K562 (cell line): ENCODE measurements at places on chromosomes 4 and X. TPM values are rescaled to one million over a fixed set of nuclear protein-coding genes. Genes with fewer than 3 reads are reported as not detected.

GRCh38 chrX:34879886-34880285, 62.7 kb upstream of the FAM47B start:
- no peaks in the 10 kb centered on the region for H3K36me3 ChIP-seq
- H3K27ac ChIP-seq, result no peak overlapping the region
- no peaks in the 10 kb centered on the region for H3K27me3 ChIP-seq
- DNase-seq, result no peak
- H3K4me1 ChIP-seq, result no peaks in the 10 kb centered on the region

DNA sequence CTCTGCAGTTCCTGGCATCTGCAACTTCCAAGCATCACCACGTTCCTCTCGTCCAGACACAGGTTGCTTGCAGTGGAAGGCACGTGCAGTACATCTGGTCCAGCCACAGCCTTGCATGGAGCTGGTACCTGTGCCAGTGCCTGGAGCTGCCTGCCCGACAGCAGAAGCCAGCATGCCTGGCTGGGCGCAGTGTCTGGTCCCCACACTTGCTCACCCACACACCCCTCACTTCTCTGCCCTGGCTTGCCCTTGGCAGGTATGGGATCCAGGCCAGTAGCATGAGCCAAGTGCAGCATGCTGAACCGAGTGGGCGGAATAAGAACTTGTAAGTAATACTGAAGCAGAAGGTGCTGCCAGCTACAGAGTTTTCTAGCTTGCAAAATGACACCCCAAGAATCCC, 39.9 kb downstream of the SH3BGRL start:
- H3K36me3 ChIP-seq, result no peaks in the 10 kb centered on the region
- H3K27ac ChIP-seq, result no peak overlapping the region
- no peaks in the 10 kb centered on the region for H3K27me3 ChIP-seq
- H3K4me1 ChIP-seq, result no peaks in the 10 kb centered on the region

Gene JCHAIN
- total RNA-seq, result 0.27 and 0.33 TPM in 2 replicates

Gene RBMXL3
- total RNA-seq, result 0.29 and 0.31 TPM in 2 replicates

Gene PABPC1L2A
- not detected in 2 replicates for total RNA-seq

GRCh38 chr4:143514901-143515300, 1.4 kb downstream of the SMARCA5 start:
- peak overlapping the region; percentile 87; the same call in 2 of the 3 replicates for H3K27ac ChIP-seq
- peaks cover 38% of the 10 kb centered on the region for H3K36me3 ChIP-seq
- H3K27me3 ChIP-seq, result no peaks in the 10 kb centered on the region
- peak overlapping the region; percentile 81 for H3K4me3 ChIP-seq

Gene CENPVL1
- not detected in 2 replicates for total RNA-seq

- H3K27ac ChIP-seq, result no peak overlapping the region
- no peak overlapping the region for H3K4me3 ChIP-seq
Measured at GRCh38 chrX:134600714-134601113, 57.6 kb downstream of the PLAC1 start.
